ENCODE measurements at places on chromosomes 1 and 21. TPM values are rescaled to one million over a fixed set of nuclear protein-coding genes. Genes with fewer than 3 reads are reported as not detected.

Gene PLPPR5
- polyA plus RNA-seq = 2.4 TPM

DNA sequence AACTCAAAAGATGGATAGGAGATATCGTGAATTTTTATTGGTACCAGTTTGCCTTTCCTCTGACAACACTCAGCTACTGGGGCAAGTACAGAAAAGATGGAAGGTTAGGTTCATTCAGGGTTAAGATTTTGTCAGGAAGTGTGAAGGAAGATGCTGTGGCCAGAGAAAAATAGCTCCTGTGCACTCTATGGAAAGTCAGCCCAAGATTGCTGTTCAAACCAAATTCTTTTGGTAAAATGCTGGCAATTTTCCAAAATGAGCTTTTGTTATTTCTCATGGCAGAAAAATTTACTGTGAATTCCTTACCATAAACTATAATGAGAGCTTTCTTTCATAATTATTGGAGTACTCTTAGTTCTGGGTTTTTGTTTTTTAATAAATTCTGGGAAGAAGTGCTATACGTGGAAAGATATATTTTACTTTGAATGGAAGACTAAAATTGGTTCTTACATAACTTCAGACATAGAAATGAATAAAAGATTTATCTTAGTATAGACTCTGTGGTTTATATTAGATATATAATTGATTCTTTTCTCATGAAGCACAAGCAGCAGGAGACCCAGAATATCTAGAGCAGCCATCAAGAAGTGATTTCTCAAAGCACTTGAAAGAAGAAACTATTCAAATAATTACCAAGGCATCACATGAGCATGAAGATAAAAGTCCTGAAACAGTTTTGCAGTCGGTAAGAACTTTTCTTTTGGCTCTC, 112.2 kb downstream of the USP25 start:
- DNase-seq = no peak

Gene PSMB2
- 64.1 TPM for polyA plus RNA-seq

Gene WNT4
- 4.8 TPM for polyA plus RNA-seq

GRCh38 chr1:201085902-201086735, 26.1 kb downstream of the CACNA1S start:
- DNase-seq = no peak

DNA sequence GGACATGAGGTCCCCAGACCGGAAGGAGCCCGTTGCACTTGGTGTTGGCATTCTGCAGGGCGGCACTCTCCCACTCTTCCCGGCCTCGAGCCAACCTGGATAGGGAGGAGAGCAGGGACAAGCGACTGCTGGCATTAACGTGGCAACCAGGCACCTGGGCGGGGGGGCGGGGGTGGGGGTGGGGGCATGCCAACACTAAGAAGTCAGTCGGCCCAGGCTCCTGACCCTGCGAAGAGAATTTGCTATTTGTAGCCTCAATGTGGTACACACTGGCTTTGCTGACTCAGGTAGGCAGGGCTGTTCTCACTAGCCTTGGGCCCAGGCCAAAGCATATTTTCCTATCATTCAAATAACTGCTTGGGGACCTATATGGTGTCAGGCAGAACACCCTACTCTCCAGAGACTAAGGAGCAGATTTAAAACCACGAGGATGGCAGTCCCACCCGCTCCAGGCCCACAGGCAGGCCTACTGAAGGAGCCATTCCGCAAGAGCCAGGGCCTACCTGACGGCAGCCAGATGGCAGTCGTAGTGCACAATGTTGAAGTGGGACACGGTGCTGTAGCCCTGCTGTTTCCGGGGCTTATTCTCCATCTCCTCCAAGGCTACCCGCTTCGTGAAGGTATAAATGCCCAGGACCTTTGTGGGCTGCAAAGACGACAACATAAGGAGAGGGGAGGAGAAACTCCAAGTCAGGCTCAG, 123.7 kb downstream of the UBR4 start:
- DNase-seq = no peak

- DNase-seq = no peak
Observed at GRCh38 chr1:203499643-203500278, 5.8 kb downstream of the OPTC start.

DNA sequence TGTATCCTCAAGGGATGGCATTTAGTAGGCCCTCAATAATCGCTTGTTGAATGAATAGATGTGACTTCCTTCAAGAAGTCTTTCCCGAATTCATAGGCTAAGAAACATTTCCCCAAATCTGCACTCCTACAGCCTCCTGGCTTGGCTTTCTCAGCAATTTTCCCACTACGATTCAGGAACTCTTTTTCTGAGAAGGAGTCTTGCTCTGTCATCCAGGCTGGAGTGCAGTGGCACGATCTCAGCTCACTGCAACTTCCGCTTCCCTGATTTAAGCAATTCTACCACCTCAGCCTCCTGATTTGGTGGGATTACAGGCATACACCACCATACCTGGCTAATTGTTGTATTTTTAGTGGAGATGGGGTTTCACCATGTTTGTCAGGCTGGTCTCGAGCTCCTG, 37.9 kb upstream of the IFFO2 start:
- DNase-seq = no peak
